ENCODE measurements at places on chromosomes 12 and 14.

DNA sequence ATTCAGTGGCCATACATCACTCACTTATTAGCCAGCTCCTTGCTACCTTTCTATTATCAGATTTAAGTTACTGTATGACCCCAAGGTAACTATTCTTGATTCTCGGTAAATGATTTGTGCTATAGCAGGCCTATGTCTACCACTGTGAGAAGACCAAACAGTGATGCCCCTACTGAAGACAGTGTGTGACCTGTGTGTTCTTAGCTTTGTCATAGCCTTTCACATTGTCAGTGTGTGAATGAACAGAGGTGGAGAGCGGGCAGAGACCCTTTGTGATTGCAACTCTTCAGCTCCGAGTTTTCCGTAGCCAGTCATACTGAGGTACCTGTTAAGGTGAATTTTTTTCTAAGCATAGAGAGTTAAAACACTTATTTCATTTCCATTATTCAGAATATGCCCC is 294.0 kb downstream of the LRFN5 start:
- no peak for DNase-seq

DNA sequence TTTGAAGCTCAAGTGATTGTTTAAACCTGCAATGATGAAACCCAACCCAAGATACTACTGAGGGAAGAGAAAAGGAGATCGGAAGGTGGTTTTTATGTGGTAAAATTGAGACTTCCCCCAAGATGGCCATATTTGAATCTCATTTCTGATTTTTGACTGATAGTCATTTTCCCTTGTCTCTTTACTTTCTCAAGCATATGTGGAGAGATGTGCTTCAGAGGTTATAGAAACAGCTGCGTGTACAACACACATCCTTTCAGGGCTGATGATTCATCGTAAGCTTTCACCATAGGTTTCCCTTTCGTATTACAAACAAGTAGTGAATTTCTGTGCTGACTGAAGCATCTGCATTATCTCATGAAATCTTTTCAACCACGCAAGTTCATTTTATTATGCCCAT is 276.2 kb downstream of the EMP1 start:
- DNase-seq, result no peak

GRCh38 chr12:110862329-110862728 is 15.5 kb downstream of the CCDC63 start:
- DNase-seq, result no peak

DNA sequence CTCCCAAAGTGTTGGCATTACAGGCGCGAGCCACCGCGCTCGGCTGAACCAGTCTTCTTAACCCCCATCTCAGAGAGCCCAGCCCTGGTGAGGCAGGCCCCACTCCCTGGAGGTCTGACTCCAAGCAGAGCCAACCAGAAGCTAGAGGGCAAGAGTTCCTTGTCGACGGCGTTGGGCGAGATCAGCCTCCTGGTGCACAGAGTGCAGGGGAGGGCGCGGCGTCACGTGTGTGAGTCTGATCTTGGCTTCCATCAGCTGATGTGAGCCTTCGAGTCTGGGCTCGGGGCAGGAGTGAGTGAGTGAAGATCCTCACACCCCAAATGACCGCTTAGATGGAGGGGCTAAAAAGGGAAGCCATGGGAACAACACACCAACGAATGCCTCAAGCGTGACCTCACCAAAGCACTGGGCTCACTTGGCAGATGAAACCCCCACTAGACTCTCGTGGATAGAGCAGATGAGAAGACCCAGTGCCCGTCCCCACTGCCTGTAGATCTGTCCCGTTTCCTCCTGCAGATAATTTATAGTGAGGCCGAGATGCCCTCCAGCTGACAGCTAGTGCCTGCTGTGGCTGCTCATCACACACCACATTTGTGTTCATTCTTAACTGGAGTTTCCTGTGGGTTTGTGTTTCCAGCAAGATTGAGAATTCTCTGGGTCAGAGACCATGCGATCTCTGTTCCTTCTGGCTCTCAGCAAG is 28.6 kb upstream of the ADGRD1 start:
- no peak for DNase-seq

GRCh38 chr12:32926963-32927362 is 30.4 kb upstream of the PKP2 start:
- DNase-seq, result no peak

GRCh38 chr14:102893452-102893851 is 29.0 kb upstream of the AMN start:
- no peak for DNase-seq

- no peak for DNase-seq
Measured at GRCh38 chr12:76180401-76181277, 96.2 kb upstream of the NAP1L1 start.

DNA sequence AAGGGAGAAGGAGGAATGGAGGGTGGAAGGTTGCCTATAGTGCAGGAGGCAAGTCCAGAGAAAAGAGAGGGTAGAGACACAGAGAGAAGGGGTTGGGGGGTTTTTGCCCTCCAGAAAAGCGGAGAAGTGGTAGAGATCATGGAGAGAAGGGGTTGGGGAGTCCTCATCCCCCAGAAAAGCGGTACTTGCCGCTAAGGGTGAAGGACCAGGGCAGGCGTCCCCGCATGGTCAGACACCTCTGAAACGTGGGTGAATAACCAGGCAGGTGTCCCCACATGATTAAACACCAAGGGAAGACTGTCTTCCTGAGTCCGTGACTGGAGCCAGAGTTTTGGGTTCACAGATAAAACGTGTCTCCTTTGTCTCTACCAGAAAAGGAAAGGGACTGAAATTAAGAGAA is 439.0 kb downstream of the SOX5 start:
- DNase-seq, result no peak

- DNase-seq, result no peak
Measured at GRCh38 chr14:55814064-55814463, 234.1 kb downstream of the KTN1 start.

DNA sequence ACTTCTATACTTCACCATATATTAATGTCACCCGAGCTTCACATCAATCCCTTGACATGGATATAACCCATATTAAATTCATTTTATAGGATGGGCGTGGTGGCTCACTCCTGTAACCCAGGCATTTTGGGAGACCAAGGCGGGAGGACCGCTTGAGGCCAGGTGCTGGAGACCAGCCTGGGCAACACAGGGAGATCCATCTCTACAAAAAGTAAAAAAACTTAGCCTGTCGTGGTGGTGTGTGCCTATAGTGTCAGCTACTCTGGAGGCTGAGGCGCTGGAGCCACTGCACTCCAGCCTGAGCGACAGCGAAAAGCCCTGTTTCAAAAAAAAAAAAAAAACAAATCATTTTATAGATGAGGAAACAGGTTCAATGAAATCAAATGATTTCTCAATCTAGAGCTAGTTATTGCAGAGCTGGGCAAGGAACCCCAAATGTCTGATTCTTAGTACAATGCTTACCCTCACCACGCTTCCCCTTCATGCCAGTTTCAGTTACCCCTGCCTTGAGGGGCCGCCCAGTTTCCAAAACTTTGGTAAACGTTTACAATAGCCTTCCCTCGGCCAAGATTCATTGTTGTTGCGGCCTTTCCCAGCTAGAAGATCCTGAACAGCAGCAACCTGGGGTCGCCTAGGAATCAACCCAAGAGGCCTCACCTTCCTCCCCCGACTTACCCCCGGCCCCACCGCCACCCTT is 751 bp downstream of the PSMB5 start:
- no peak for DNase-seq

GRCh38 chr12:47801904-47802246 is 17.8 kb downstream of the HDAC7 start:
- no peak for DNase-seq

- DNase-seq, result no peak
Measured at GRCh38 chr14:55718551-55718950, 138.5 kb downstream of the KTN1 start.

GRCh38 chr12:122086116-122086515 is 7.6 kb downstream of the MLXIP start:
- DNase-seq, result no peak

- DNase-seq, result no peak
Measured at GRCh38 chr14:25759256-25759655, 709.3 kb upstream of the STXBP6 start.

DNA sequence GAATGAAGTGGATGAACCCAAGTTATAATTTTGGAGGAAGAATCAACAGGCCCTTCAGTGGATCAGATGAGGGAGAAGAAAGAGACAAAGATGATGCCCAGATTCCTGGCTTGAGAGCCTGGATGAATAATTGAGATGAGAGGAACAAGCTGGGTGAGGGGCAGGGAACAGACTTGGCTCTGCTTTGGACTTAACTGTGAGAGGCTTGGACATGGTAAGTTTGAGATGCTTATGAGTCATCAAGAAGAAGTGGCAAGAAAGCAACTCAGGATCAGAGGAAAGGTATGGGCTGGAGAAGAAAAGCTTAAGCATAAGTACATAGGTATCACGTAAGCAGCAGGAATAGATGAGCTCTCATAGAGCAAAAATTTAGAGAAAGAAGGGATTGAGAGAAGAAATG is 55.3 kb downstream of the FIGNL2 start:
- DNase-seq, result no peak

- no peak for DNase-seq
Measured at GRCh38 chr14:63632932-63633514, 8.6 kb downstream of the WDR89 start.

GRCh38 chr14:67729072-67729885 is 27.6 kb downstream of the RDH12 start:
- DNase-seq, result no peak

DNA sequence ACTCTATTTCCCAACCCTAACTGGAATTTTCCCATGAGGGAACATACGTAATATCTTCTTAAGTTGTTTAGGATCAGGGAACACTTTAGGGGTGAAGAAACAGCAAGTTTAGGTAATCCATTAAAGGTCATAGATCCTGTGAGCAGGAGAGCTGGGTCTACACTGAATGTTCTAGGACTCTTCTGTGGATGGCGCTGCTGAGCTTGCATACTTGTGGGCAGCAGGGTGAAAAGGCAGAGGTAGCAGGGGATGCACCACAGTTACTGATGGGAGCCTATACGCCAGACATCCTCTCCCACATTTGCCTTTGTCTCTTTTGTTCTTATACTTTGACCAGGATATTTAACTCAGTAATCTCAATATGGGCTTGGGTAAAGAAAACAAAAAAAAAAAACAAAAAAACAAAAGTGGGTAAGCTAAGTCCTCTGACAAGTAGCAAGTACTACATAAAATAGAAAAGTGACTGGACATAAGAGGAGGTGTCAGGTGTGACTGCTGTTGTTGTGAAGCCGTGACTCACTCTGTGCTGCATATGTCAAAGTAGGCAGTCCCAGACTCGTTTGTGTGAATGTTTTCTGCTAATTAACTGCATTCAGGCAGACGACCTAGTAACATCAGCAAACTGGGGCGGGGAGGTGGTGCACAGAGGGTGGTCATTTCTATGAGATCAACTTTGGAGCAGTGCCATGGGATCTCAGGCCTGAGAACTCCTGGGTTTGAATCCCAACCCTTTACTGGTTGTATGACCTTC is 31.6 kb downstream of the NEUROD4 start:
- no peak for DNase-seq

DNA sequence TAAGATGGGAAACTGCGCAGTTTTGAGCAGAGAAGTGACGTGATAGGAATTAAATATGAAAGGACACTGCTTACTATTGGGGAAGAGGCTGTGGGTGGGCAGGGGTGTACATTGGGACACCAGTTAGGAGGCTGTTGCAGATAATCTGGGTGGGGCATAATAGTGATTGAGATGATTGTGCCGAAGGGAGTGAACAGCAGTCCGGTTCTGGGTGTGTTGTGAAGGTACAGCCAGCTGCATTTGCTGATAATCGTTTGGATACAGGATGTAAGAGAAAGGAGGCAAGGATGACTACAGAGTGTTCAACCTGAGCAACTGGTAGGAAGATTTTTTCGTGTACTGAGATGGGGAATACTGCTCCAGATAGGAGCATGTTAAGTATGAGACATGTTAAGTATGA is 205.2 kb upstream of the NEDD1 start:
- no peak for DNase-seq

- no peak for DNase-seq
Measured at GRCh38 chr14:66572826-66573225, 64.9 kb downstream of the GPHN start.

DNA sequence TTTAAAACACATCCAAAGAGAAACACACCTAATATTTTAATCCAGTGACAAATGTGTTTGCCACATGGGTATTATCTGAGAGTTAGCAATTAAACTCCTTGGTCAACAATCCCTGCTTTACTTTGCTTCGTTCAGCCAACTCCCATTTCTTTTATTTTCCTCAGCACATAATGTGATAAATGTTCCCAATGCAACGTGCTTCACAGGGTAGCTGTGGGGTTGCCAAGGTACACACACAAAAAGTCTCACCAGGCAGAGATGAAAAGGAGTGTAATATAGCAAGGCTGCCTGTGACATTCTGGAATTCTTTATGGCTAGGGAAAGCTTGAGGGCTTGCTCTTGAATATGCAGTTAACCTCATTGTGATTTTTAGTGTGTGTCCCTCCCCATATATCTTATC is 208.0 kb upstream of the DIO2 start:
- DNase-seq, result no peak

GRCh38 chr12:70966046-70966445 is 45.5 kb upstream of the PTPRR start:
- DNase-seq, result no peak

- DNase-seq, result no peak
Measured at GRCh38 chr14:93084866-93085857, 30.6 kb downstream of the ITPK1 start.

DNA sequence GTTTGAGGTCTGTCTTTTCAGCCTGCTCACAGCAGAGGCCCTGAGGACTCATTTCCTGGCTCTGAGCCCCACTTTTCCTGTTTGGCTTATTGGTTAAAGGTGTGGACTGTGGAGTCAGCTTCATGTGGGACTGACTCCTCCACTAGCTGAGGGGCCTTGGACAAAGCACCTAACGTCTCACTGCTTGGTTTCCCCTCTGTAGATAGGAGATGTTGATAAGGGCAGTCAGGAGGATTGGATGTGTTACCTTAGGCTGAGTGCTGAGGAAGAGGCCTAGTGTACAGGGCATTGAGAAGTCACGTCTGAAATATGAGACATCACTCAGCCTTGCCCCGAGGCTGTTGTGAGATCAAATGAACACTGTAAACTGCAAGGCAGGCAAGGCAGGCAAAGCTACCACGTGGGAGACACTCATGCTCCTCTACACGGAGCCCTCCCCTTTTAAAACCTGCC is 27.1 kb upstream of the TCL1A start:
- no peak for DNase-seq

GRCh38 chr12:76156726-76157125 is 72.2 kb upstream of the NAP1L1 start:
- no peak for DNase-seq

DNA sequence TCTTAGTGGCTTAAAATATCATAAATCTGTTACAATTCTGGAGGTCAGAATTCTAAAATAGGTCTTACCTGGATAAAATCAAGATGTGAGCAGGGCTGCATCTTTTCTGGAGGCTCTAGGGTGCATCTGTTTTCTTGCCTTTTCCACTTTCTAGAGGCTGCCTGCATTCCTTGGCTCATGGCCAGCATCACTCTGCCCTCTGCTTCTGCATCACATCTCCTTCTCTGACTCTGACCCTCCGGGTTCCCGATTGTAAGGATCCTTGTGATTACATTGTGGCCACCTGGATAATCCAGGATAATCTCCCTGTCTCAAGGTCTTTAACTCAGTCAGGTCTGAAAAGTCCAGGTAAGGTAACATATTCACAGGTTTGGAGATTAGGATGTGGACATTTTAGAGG is 11.0 kb upstream of the BMP4 start:
- DNase-seq, result no peak

- DNase-seq, result no peak
Measured at GRCh38 chr14:88452231-88452630, 66.8 kb downstream of the SPATA7 start.
